ENCODE measurements at places on chromosomes 4 and X.

GRCh38 chrX:41542536-41542935 lies 95.4 kb downstream of the NYX start:
- DNase-seq: no peak

GRCh38 chrX:9638871-9639270 lies 126.8 kb downstream of the GPR143 start:
- no peak for DNase-seq

DNA sequence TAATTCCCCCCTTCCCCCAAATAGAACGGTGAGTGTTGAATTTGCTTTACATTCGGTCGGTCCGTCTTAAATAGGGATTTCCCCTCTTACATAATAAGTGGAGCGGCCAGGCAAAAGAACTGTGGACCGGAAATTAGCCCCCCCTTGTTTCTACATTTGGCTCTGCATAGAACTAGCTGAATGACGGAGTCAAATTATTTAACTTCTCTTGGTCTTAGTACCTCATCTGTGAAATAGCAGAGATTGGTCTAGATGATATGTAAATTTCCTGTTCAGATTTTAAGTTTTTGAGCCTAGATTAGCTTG lies 1.3 kb downstream of the SPATA18 start:
- DNase-seq: no peak

GRCh38 chr4:159266981-159267868 lies 164.3 kb downstream of the RAPGEF2 start:
- no peak for DNase-seq

DNA sequence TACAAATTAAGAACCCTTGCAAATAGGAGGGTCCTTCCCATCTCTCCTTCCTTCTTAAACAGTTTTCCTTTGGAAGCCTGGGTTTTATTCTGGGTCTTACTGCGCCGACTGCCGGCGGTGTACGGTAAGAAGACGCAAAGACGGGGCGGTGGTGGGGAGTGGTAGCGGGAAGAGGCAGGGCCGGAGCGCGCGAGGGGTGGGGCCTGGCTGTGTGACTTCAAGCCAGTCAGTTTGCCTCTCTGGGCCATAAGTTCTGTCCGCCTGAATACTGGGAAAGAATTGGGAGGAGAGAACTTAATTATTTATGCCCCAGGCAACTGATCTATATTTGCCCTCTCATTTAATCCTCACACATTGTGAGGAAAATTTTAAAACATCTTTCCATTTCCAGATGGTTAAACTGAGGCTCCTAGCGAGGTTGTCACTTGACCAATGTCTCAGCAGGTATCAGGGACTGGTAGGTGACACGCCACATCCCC lies 726 bp upstream of the KANTR start:
- DNase-seq: no peak

GRCh38 chrX:42714981-42715700 lies 62.8 kb downstream of the PPP1R2C start:
- peak; percentile 28 for DNase-seq

GRCh38 chr4:186762361-186762760 lies 38.7 kb upstream of the FAT1 start:
- no peak for DNase-seq

DNA sequence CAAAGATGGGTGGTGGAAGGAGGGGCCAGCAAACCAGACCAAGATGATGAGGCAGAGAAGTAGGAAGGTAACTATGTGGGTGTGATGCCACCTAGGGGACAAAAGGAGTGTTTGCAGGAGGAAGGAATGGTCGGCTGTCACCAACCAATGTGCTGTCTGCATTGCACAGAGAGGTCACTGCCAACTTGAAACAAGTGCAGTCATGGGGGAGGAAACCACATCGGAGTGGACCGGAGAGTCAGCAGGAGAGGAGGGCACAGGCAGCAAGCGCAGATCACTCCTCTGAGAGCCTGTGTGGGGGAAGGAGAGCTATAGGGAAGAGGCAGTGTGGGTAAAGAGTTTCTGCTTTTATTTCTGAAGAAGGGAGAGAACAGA lies 38.5 kb upstream of the FGFBP2 start:
- peak; percentile 72 for DNase-seq

DNA sequence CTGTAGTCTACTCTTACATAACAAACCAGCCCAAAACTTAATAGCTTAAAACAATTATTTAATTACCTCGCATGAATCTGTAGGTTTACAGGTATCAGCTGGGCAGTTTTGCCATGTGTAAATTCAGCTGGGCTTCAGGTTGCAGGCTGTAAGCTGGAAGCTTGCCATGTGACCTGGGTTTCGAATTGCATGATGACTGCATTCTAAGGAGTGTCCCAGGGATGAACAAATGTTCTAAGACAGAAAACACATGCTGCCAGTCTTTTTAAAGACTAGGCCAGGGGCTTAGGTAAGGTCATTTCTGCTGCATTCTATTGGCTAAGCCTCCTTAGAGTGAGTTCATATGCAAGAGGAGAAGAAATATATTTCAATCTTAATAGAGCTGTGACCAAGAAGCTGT lies 44.8 kb downstream of the GRIA2 start:
- peak; percentile 59 for DNase-seq

- no peak for DNase-seq
These were observed 331.7 kb upstream of the GIMD1 start for GRCh38 chr4:106700321-106700720.

GRCh38 chr4:23279377-23279986 lies 586.7 kb downstream of the GBA3 start:
- no peak for DNase-seq

- DNase-seq: peak; percentile 52
These were observed 60.6 kb downstream of the GABRA2 start for GRCh38 chr4:46329118-46329976.

DNA sequence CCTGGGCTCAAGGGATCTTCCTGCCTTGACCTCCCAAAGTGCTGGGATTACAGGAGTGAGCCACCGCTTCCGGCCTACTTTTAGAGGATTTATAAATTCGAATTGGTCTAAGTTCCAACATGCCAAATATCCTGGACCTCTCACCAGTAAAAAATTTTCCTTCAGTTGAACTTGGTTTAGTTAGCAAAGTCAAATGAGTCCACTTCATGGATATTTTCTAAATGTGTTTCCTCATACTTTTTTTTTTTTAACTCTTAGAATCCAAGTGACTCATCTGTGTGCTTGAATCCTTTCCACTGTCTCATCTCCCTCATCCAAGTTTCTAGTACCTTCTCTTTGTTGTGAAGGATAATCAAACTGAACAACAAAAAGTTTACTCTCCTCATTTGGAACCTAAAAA lies 49.7 kb downstream of the RBM47 start:
- DNase-seq: no peak

DNA sequence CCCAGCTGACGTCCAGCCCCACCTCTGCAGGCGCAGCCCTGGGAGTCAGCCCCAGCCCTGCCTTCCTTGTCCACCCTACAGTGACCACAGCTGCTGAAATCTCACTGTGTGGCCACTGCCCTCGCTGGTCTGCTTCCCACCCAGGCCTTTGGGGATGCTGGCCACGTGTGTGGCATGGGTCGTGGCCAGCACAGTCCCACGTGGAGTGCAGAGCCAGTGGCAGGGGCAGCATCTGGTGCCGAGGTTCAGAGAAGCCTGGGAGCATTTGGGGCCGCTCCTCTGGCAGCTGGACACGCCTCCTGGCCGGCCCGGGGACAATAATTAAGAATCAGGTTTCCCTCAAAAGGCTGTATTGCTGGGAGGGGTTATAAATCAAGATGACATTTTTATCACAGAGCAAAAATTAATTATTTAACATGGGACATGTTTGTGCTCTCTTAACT lies 92.1 kb downstream of the HMX1 start:
- peak; percentile 58 for DNase-seq

DNA sequence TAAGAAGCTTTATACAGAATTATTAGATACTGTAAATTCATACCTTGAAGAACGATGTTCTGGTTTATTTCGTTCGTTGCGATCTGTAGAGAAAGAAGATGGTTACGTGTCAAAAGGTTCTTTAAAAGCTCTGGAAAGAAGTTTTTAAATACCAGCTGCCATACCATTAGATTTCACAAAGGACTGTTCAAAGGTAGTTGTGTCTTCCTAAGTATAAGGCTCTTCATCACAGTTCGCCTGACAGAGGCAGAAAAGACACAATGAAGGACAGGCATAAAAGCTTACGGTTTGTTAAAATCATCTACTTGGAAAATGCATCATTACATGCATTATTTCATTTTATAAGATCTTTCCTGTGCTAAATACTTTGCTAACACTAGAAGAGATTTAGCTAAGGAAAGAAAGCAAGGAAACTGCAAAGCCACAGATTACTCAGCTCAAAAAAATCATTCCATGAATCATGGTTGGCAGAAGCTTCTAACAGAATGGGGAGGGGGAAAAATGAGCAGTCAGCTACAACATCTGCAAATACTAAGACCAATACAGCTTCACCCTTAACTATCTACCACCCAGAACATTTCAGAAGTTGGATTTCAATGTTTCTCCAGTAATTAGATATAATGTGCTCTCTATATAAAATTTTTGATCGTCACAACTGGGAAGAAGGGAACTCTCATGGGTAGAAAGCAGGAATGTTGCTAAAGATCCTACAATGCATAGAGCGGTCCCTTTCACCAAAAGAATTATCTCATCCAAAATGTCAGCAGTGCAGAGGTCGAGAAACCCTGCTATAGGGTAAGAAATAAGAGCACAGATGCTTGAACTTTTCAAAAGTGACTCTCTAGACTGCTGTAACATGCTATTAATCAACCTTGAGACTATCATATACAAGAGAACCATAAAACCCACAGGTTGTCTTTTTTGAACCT lies 50.7 kb upstream of the PRSS48 start:
- DNase-seq: peak; percentile 25

- no peak for DNase-seq
These were observed 6.8 kb downstream of the PRICKLE3 start for GRCh38 chrX:49179358-49179757.

DNA sequence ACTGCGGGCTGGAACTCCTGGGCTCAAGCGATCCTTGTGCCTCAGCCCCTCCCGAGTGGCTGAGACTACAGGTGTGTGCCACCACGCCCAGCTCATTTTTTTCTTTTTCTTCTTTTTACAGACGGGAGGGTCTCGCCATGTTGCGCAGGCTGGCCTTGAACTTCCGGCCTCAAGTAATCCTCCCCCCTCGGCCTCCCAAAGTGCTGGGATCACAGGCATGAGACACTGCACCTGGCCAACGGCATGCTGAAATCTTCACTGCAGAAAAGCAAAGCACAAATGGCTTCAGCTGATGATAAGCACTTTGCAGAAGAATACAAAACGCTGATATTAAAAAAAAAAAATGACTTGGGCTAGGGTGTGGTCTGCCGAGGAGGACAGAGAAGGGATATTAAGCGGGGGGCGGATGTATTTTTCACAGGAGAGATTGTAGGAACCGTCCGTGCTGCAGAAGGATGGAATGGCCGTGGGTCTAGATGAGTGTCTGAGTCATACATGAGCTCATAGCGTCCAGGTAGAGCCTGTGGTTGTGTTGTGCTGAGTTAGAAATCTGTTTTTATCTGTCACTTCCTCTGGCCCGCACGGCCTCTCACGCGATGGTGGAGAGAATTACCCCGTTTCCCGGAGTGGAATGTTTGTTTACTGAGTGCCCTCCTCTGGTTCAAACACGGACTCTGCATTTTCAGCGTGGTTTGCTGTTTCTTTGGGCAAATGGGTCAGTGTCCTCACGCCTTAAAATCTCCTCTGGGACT lies 8.5 kb upstream of the AKAP17A start:
- DNase-seq: no peak

GRCh38 chrX:700936-701335 lies 70.3 kb downstream of the SHOX start:
- DNase-seq: no peak

DNA sequence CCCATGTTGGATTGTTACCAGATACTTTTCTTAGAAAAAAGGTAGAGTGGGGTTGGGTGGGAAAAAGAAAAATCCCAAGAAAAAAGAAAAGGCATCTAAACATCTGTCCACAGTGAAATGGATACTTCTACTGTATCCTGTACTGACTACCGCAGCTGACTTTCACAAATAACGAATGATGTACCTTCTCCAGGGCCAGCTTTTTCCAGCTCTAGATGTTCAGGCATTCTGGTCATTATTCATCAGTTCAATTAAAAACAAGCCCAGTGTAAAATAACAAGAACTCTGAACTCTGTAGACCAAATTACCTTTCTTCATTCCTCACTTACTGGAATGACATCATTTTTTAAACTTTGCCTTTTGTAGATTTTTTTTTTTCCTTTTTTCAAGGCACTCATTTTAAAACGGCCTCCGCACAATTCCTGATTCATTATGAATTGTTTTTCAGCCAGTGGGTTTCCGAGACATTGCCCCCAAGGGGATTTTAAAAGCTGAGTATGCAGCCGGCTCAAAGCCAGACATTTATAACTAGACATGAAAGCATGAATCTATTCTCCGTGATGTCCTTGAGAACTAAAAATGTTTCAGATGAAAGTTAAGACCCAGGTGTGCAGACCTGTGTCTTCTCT lies 113.5 kb downstream of the PRKX start:
- DNase-seq: peak; percentile 17

- no peak for DNase-seq
These were observed 20.6 kb downstream of the NKX1-1 start for GRCh38 chr4:1385373-1386340.

- no peak for DNase-seq
These were observed 362.6 kb upstream of the MAGEB2 start for GRCh38 chrX:29852767-29853166.

- no peak for DNase-seq
These were observed 49.6 kb downstream of the LHFPL1 start for GRCh38 chrX:112630187-112630586.

- DNase-seq: no peak
These were observed 219.1 kb downstream of the GC start for GRCh38 chr4:71564775-71565174.

- no peak for DNase-seq
These were observed 4.2 kb downstream of the HDAC6 start for GRCh38 chrX:48806081-48806480.

- DNase-seq: no peak
These were observed 120.2 kb upstream of the ENPP6 start for GRCh38 chr4:184337907-184338306.

DNA sequence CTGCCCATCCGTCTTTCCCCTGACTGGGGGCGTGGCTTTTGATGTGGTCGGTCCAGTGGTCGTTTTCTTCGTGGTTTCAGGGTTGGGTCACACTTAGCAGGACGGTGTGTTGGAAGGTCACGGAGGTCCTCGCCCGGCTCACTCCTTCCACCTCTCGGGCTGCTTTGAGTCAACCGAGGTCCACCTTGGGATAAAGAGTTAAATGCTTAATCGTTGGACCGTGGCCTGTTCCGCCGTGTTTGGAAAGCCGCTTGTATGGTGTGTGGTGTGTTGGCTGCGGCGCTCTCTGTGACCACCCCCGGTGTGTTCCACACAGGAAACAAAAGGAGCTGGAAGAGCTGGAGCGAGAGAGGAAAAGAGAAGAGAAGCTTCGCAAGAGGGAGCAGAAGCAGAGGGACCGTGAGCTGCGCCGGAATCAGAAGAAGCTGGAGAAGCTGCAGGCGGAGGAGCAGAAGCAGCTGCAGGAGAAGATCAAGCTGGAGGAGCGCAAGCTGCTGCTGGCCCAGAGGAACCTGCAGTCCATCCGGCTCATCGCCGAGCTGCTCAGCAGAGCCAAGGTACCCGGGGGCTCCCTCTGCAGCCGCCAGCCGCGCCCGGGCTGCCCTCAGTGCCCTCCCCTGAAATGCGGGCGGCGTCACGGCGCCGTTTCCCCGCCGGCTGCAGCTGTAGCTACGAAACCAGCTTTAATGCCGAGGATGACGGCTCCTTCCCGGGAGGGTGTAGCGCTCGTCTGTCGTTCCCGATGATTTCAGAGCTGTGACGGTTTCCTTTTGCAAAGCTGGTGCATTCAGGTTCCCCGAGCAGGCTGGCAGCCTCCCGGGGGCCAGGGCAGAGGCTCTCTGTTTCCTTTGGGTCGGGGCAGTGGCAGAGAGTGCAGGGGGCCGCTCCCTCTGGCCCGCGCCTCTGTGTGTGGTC lies 7.7 kb downstream of the AKAP17A start:
- no peak for DNase-seq

Data from left kidney (tissue), 8 donors.